ENCODE measurements at places on chromosomes 6 and 20.

GRCh38 chr6:39152262-39152661 is 37.3 kb upstream of the SAYSD1 start:
- H3K4me3 ChIP-seq, result no peak overlapping the region
- no peaks in the 10 kb centered on the region for H3K4me1 ChIP-seq
- no peaks in the 10 kb centered on the region for H3K36me3 ChIP-seq
- no peak for DNase-seq
- H3K27ac ChIP-seq, result no peak overlapping the region

- H3K27me3 ChIP-seq, result no peaks in the 10 kb centered on the region
- no peaks in the 10 kb centered on the region for H3K36me3 ChIP-seq
- H3K27ac ChIP-seq, result no peak overlapping the region
- no peaks in the 10 kb centered on the region for H3K4me1 ChIP-seq
- peak overlapping the region; percentile 75 for H3K4me3 ChIP-seq
Observed at GRCh38 chr6:27213544-27214125, 33.9 kb upstream of the PRSS16 start.

DNA sequence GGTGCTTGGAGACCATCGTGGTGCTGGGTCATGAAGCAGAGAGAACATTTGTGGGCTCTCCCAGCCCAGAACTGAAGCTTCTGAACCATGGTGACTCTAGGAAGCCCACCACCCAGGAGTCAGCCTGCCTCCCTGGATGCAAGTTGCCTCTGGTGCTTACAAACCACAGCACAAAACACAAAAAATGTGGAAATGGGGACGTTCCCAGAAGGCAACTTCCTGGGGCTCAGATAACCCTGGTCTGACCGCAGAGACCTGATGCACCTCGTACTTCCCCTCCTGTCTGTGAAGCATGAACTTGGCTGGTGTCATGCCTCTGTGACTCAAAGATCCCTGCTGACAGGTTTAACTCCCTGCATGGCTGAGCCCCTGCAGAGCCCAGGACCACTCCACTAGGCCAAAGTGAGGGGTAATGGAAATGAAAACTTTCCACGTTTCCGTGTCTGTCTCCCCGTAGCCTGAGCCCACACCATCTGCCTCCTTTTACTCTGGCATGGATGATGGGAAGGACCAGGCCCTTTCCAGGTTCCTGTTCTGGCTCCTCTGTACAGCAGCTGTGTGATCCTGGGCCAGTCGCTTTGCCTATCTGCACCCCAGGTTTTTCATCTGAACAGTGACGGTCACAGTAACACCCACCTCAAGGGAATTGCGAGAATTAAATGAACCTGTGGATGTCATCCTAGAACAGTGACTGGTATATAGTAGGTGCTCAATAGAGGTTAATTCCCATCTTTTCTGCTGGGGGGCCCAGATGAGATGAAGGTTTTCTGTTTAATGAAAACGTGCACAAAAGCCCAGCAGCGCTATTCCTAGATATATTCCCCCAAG is 57.7 kb downstream of the PPP1R16B start:
- no peak overlapping the region for H3K27ac ChIP-seq
- no peaks in the 10 kb centered on the region for H3K27me3 ChIP-seq
- no peaks in the 10 kb centered on the region for H3K36me3 ChIP-seq
- no peak overlapping the region for H3K4me3 ChIP-seq

GRCh38 chr6:23633996-23634395 is 492.0 kb upstream of the NRSN1 start:
- no peaks in the 10 kb centered on the region for H3K36me3 ChIP-seq
- no peak overlapping the region for H3K27ac ChIP-seq
- no peaks in the 10 kb centered on the region for H3K4me1 ChIP-seq

DNA sequence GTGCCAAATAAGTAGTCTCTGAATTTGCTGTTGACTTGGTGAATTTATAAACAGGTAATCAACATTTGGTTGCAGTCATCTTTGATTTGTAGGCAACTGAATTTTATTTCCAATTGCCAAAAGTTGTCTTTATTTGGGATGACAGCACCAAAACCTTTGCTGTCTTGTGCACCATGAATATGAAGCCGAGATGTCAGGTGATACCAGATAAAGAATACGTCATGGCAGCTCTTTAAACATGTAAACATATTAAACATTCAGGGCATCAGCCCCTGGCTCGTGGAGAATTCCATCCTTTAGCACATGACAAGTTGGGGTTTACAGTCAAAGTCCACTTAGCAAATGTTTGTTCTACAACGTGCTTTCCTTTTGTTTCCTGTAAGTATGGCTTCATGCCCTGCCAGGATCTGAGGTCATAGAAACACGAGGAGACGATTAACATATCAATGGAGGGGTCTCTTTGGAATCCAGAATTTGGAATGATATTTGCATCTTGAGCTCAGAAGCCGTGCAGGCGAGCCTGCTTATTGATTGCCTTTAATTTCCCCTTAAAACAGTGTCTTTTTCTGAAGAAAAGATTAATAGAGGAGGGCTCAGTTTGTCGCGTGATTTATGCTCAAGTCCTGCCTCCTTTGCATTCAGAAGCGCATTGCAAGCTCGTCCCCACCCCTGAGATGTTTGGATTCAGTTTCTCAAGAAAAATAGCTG is 170.2 kb upstream of the ZNF217 start:
- H3K27ac ChIP-seq, result peak overlapping the region; percentile 1
- no peaks in the 10 kb centered on the region for H3K36me3 ChIP-seq
- peaks cover 13% of the 10 kb centered on the region for H3K4me1 ChIP-seq
- peak; percentile 19 for DNase-seq
- no peaks in the 10 kb centered on the region for H3K27me3 ChIP-seq

GRCh38 chr6:11197175-11197536 is 35.3 kb downstream of the NEDD9 start:
- no peaks in the 10 kb centered on the region for H3K27me3 ChIP-seq
- 0 out of 2 replicates have a peak, but pooled peaks cover 3% of the 10 kb centered on the region for H3K36me3 ChIP-seq
- H3K27ac ChIP-seq, result no peak overlapping the region
- no peak overlapping the region for H3K4me3 ChIP-seq

- H3K4me3 ChIP-seq, result no peak overlapping the region
- H3K27me3 ChIP-seq, result peaks cover 24% of the 10 kb centered on the region
- H3K27ac ChIP-seq, result no peak overlapping the region
- no peaks in the 10 kb centered on the region for H3K36me3 ChIP-seq
Observed at GRCh38 chr6:19866985-19867627, 29.9 kb downstream of the ID4 start.

- H3K4me3 ChIP-seq, result no peak overlapping the region
- DNase-seq, result no peak
- H3K36me3 ChIP-seq, result no peaks in the 10 kb centered on the region
- H3K27ac ChIP-seq, result no peak overlapping the region
- H3K4me1 ChIP-seq, result no peaks in the 10 kb centered on the region
- no peaks in the 10 kb centered on the region for H3K27me3 ChIP-seq
Observed at GRCh38 chr6:6758915-6759654, 170.6 kb downstream of the LY86 start.
